Thyroid gland (tissue), 4 donors: ENCODE measurements at places on chromosomes 2 and 18. TPM values are rescaled to one million over a fixed set of nuclear protein-coding genes. Genes with fewer than 3 reads are reported as not detected.

Gene WNT10A
- not detected for total RNA-seq

Gene DSG4
- not detected for total RNA-seq

Gene ERFE
- total RNA-seq: 5.7 TPM

Gene RESP18
- total RNA-seq: not detected

Gene SLC9A4
- total RNA-seq: not detected

Gene AGXT
- total RNA-seq: not detected

- no peak for DNase-seq
These were observed 82.6 kb downstream of the RRM2 start for GRCh38 chr2:10205162-10205475.

GRCh38 chr18:66013969-66014368, 263.2 kb downstream of the CDH7 start:
- no peak for DNase-seq

DNA sequence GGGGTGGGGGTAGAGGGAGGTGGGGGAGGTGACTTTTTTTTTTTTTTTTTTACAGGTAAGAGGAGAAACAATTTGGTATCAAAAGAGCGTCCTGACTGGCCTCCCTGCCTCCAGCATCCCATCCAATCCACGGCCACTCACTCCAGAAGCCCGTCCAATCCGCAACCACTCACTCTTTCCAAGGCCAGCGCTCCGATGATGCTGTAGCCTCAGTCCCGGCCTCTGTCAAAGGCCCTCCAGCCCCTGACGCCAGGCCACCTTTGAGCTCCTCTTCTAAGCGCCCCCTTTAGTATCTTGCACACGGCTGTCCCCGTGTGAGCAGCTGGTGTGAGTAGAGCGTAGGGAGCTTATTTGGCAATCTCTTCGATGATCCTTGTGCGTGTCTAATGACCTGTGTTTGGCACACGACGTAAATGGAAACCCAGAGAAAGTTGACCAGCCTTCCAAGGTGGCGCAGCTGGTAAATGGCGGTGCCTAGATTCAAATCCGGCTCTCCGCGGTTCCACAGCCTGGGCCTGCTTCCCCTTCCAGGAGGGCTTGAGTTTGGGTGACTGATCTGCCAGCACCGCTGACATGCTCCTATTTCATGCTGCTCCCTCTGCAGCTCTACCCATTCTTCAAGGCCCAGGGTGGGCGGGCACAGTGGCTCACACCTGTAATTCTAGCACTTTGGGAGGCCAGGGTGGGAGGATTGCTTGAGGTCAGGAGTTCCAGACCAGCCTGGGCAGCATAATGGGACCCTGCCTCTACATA, 23.8 kb upstream of the PXDN start:
- DNase-seq: no peak

- no peak for DNase-seq
These were observed 41.4 kb upstream of the RNU4ATAC start for GRCh38 chr2:121489284-121489683.

- DNase-seq: no peak
These were observed 490 bp downstream of the NDUFS1 start for GRCh38 chr2:206158563-206159345.

- DNase-seq: no peak
These were observed 97.9 kb downstream of the SH3BP4 start for GRCh38 chr2:235049719-235050118.

GRCh38 chr2:113679457-113679856, 52.4 kb downstream of the RABL2A start:
- no peak for DNase-seq

GRCh38 chr2:74385396-74385795, 5.3 kb upstream of the DCTN1 start:
- no peak for DNase-seq

GRCh38 chr18:55932675-55933074, 344.7 kb upstream of the TCF4 start:
- no peak for DNase-seq

- no peak for DNase-seq
These were observed 73.6 kb upstream of the RGPD5 start for GRCh38 chr2:109720380-109721106.

DNA sequence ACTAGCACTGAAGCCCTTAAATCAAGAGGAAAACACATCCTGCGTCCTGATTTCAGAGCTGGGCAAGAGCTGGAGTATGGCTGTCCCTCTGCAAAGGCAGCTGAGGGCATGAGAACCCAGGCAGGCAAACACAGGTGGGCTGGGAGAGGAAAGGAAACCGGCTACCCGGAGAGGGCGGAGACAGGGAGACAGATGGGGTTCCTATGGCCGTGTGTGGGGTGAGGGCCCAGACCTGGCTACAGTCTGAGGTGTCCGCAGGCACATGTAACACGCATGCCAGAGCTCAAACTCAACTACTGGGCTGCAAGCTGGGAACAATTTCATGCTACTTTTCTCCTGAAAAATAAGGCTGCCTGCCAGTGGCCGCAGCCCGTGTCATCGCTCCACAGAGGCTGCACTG, 2.7 kb downstream of the COPS9 start:
- DNase-seq: no peak
